ENCODE measurements at places on chromosomes 6 and 20.

- DNase-seq, result no peak
These were observed 104.8 kb downstream of the TASP1 start for GRCh38 chr20:13533946-13534345.

- no peak for DNase-seq
These were observed 66.3 kb upstream of the FBXL4 start for GRCh38 chr6:99014061-99014460.

- DNase-seq, result no peak
These were observed 37.6 kb upstream of the LYRM2 start for GRCh38 chr6:89675949-89676748.

DNA sequence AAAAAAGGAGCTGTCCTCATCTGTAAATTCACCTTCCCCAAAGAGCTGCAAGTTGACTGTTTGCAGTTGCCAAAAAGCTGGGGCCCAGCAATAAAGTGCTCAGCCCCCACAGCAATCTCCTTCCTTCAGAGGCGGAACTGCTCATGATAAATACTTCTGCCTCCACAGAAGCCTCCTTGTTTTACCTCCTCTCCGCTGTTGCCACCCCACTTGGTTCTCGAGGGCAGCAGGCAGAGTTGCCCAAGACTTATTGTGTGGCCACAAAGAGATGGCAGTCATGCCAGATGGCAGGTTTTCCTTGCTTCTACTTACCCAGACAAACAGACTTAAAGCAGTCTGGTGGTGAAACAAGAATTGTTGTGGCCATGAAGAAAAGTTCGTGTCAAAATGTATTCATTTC lies 66.3 kb downstream of the SLX4IP start:
- no peak for DNase-seq

GRCh38 chr6:77123527-77123926 lies 339.8 kb downstream of the HTR1B start:
- DNase-seq, result no peak

GRCh38 chr6:27119329-27119728 lies 128.2 kb upstream of the PRSS16 start:
- DNase-seq, result no peak

GRCh38 chr6:52994031-52994838 lies 849 bp downstream of the GSTA4 start:
- DNase-seq, result peak; percentile 46

DNA sequence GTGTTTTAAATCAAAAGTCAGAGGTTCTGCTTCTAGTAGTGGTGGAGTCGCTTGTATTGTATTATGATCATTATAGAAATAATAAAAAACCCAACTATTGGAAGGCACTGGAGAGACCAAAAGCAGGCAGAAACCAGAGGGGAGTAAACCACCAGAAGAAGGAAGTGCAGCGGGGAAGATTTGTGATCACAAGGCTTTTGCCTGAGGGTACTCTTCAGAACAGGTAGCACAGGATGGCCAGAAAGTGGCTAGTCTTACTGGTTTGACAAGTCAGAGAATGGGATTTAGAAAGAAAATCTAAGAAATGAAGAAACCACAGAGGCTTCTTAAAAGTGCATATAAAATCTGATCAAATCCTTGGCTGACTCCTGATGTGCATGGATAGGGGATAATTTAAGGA lies 24.0 kb downstream of the MAPK13 start:
- DNase-seq, result no peak

- no peak for DNase-seq
These were observed 161.9 kb downstream of the DHX35 start for GRCh38 chr20:39124064-39124463.

DNA sequence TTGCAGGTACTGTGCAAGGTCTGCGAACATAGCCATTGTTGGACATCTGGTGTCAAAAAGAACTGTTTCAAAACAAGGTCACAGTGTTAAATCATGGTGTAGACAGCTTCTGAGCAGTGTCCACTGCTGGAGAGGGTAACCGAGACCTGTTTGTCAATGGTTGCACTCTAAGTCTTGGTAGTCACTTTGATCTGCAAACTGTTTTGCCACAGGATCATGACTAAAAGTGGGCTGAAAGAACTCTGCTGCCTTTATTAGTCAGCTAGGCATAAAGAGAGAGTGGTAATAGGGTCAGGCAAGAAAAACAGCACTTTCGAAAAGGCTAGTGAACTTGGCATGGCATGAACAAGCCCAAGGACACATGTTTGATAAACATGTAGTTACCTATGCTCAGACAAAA lies 552.3 kb upstream of the CITED2 start:
- DNase-seq, result no peak

- DNase-seq, result no peak
These were observed 480 bp upstream of the NT5E start for GRCh38 chr6:85449388-85449817.

- no peak for DNase-seq
These were observed 62.0 kb upstream of the CD93 start for GRCh38 chr20:23147964-23148730.

DNA sequence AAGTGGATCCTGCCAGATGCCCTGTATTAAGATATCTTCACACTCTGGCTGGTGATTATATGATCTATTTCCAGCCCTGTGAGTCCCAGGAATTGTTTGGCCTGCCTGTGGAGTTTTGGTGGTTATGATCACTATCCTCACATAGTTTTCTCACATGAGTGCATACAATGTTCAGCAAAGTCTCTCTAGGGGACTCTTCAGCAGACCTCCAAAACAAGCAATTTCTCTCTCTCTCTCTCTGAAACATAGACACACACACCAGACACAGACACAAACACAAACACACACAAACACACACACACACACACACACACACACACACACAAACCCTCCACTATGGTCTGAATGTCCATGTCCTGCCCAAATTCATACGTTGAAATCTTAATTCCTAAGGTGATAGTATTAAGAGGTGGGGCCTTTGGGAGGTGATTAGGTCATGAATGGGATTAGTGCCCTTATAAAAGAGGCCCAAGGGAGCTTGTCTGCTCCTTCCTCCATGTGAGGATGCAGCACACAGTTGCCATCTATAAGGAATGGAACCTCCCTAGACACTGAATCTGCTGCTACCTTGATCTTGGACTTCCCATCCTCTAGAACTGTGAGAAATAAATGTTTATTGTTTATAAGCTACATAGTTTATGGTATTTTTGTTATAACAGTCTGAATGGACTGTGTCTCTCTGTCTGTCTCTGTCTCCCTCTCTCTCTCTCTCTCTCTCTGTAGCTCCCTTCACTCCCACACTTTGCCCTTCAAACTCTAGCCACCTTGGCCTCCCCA lies 22.0 kb upstream of the SYNJ2 start:
- no peak for DNase-seq

DNA sequence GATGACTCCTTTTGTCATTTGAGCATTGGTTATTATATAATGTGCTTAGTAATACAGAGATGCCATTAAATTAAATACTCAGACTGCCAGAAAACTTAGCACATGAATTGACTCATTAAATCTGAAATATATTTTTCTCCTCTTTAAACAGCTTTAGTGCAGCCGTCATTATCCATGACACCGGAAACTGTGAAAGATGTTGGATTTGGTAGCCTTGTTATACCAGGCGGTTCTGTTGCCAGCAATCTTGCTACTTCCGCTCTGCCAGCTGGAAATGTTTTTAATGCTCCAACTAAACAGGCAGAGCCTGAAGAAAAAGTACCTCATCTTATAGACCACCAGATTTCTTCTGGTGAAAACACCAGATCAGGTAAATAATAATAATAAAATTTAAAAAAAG lies 97.6 kb downstream of the SCAF8 start:
- no peak for DNase-seq

DNA sequence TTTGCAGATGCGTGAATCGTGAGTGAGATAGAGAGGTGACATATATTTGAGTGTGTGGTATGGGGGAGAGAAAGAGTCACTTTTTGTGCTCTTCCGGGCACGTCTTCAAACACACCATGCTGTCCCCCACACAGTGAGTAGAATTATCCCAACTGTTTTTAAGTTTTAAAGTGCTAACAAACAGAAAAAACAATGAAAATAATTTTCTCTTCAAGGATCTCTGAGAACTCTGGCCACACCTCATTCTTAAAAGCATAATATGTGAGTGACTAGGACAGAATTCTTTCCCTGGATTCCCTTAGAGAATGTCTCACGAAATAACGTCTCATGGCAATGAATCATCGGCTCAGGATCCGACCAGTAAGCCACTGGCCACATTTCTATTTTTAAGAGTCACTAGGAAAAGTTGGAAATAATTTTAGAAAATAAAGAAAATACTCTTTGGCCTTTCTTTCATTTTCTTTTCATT lies 235.7 kb upstream of the ZNF217 start:
- DNase-seq, result peak; percentile 60

GRCh38 chr6:108728826-108729225 lies 119.4 kb upstream of the ARMC2 start:
- DNase-seq, result no peak

DNA sequence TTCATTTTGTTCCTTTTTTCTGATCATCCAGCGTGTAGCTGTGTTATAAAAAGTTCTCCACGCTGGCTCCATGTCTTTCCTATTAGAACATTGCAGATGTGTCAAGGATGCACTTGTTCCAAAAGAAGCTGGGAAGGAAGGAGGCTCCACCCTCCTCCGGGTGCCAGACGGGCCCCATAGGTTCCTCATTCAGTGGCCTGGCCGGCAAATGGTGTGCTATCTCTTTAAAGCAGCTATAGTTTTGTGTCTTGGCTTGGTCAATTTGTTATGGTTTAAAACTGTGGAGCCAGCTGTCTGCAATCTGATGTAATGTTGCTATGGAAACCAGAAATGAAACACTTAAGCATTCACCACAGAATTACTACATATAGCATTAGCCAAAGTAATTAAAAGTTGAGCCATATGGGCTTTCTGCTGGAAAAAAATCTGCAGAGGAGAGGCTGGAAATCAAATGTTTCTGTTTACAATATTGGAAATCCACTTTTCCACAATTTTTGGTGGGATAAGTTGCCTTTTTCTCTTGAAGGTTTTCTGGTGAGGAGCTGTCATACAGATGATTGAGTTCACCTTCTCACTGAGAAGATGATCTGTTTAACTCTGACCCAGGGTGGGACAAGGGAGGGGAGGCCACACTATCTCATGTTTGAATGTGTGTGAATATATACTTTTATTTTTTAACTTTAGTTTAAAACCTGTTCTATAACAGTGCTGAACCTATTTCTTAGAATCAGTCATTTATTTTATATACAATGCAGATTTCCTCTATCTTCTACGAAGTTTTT lies 167.4 kb downstream of the SASH1 start:
- DNase-seq, result peak; percentile 31

DNA sequence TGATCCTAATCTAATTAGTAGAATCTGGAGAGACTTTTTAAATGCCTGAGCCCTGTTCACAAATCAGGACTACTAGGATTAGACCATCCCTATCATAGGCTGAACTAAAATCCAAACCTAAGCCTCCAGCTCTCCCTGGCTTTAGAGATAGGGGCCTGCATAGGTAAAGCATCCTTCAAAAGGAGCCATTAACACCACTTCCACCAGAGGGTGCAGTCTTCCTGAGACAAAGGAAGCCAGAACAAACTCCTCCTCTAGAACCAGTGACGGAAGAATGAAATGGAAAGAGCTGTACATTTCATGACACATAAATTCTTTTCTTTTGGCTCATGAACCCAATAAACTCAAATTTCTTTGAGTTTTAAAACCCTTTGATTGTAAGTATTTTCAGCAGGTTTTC lies 291.2 kb upstream of the ADGRB3 start:
- DNase-seq, result peak; percentile 67

GRCh38 chr20:60313614-60314013 lies 355.4 kb downstream of the CDH26 start:
- DNase-seq, result no peak

GRCh38 chr6:119610265-119610664 lies 260.7 kb upstream of the MAN1A1 start:
- no peak for DNase-seq

- DNase-seq, result peak; percentile 88
These were observed 16.9 kb upstream of the PTCRA start for GRCh38 chr6:42898891-42899361.

DNA sequence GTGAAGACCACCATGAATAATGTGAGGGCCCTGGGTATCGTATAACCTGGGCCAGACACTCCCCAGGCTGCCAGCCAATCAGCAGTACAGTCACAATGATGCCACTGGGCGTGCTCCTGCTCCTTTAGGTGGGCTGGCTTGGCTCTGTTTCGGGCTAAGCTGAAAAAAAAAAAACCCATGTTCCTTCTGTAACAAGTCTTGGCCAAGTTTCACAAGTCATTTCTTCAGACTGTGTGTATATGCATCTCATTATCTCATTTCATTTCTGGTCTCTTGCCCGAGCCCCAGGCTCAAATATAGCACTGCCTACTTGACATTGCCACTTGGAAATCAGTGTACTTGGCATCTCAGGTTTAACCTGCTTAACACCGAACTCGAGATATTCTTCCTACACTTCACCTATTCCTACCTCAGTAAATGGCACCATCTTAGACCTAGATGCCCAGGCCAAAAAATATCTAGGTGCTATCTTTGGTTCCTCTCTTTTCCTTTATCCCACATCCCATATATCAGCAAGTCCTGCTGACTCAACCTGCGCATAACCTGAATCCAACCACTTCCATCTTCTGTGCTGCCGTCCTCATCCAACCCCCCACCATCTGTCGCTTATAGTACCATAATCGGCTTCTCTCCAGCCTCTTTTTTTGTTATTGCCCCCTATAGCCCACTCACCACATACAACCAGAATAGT lies 1.8 kb downstream of the UQCC2 start:
- DNase-seq, result no peak

GRCh38 chr6:47651505-47651944 lies 46.9 kb upstream of the ADGRF4 start:
- DNase-seq, result no peak

DNA sequence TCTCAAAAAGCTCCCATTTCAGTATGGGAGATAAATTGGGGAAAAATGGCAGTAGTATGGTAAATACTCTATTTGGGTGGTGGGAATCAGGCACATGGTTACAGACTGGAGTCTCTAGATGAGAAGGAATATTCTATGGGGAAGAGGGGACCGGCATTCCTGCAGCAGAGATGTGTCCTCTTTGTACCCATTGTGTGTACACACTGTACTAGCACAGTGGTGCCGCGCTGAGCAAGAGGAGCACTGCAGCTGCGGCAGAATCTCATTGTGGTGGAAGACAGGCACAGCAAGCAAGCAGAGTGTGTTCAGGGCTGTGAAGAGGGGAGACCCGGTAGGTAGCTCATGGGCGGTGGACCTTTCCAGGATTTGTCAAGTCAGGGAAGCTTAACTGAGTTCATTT lies 13.0 kb downstream of the AFDN start:
- no peak for DNase-seq

GRCh38 chr20:45038745-45039474 lies 62.0 kb downstream of the KCNS1 start:
- no peak for DNase-seq

GRCh38 chr6:148790817-148791216 lies 44.0 kb downstream of the UST start:
- no peak for DNase-seq
